ENCODE measurements at places on chromosomes 6 and 20.
A peak's percentile ranks its signal among the peaks of the same experiment; 100 is the strongest.

DNA sequence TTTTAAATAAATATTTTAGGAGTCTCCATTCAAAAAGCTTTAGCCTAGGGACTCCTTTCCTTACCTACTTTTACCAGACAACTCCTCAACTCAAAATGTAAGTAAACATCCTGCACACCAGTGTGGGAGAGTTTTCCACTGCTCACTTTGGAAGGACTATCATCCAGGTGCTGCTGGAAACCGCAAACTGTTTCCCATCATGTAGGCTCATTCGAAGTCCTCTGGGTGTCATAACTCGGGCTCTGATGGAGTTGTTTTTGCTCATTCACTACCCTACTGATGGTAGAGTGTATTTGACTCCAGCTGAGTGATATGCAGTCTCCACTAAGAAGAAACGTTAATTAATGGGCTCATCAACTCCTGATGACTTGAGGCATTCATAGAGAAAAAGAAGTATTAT lies 136.5 kb upstream of the AKAP12 start:
- DNase-seq = no peak

DNA sequence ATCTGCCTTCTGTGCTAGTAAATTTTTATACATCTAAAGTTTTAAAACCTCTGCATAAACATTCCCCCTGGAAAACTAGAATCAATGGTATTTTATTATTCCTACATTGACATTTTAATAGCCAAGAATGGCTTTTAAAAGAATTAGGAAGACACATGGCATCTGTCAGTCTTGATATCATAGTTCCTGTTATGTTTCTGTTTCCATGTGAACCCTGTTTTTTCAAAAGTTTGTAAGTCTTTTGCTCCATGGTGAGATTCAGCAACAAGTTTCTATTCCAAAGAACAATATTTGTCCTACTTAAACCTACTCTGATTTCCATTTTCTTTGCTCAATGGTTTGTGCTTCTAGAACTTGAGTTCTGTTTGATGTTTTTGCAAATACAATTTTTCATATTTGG lies 95.2 kb downstream of the PLEKHG1 start:
- DNase-seq = no peak

DNA sequence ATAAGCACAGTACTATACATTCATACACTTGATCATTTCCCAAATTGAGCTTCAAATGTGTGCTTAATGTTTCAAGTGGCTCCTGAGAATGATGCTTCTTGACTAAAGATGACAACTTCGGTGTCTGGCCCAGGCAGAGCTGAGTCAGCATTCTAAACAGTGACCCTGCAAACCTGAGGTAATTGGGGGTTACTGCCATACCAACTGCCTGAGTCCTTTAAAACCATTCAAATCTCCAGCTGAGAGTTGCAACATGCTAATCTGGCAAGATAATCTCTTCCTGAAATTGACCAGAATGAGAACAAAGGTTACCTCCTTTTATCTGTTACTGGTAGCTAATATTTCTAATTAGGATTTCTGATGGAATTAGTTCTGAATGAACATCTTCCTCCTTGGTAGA lies 8.2 kb downstream of the BACH2 start:
- no peak for DNase-seq

DNA sequence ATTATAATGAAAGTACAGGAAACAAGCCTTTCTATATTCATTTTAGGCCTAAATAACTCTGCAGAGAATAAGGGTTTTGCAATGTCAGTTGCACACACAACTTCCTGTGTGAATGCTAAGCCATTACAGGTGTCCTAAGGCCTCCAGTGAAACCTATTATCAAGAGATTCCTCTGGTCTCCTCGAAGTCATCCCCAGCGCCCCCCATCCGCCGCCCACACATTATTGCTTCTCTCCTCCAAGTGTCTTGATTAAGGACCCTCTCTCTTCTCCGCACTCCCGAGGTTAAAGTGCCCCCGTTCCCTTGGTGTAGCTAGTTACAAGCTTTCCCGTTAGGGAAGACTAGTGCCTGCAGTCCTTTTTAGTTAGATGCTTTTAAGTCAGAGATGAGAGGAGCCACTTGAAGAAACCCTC lies 1.3 kb downstream of the HIVEP2 start:
- DNase-seq = peak; percentile 16

DNA sequence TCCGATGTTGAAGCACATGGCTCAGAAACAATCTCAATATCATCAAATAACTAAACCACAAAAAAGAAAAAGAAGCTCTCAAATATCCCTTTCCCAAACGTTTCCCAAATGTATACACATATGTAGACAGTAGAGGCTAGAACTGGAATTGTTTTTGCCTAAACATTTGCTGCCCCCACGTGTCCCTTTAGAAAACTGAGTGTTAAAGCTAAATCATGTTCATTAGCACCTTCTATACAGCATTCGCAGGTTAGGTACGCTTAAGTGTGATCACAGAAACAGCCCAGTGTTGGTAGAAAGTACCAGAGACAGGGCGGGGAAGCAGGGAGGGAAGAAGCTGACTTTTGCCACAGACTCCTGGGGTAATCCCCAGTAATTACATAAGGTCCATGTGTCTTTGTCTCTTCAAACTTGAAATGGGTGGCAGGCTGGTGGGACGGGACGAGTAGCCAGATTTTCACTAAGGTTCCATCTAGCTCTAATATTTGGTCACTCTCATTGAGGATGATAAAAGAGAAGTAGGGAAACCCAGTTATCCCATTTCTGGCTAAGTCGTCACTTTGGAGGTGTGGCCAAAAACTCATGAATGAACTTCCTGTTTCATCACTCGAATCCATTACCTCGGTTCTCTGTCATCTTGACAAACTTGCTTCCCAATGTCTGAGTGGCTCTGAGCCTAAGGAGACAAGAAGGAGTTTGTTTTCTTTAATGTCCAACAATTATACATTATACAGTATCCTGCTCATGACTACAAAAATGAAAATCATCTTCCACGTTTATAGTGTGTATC lies 15.0 kb upstream of the TFAP2A start:
- DNase-seq = no peak

GRCh38 chr6:115896538-115897129 lies 164.1 kb downstream of the FRK start:
- DNase-seq = no peak

GRCh38 chr6:90393232-90393884 lies 96.7 kb upstream of the BACH2 start:
- peak; percentile 62 for DNase-seq

DNA sequence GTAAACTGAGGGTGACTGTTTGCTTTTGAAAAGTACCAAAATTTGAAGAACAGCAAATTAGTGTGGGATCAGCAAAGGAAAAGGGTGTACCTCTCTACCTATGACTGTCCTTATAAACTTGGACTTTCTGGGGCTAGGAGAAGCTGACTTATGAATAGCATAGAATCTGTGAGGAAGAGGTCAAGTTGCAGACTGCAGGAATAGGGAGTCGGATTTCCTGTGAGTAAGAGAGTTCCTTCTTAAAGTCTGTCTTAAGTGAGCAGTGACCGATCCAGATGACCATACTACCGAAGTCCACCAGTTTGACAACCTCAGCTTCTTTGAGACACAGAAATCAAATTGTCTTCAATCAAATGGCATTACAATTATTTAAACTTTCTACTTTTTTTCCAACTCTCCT lies 708.7 kb downstream of the UTRN start:
- DNase-seq = no peak

- no peak for DNase-seq
These were observed 159.3 kb downstream of the CD83 start for GRCh38 chr6:14276667-14277404.

- no peak for DNase-seq
These were observed 113.4 kb downstream of the FAM50B start for GRCh38 chr6:3962291-3963280.

DNA sequence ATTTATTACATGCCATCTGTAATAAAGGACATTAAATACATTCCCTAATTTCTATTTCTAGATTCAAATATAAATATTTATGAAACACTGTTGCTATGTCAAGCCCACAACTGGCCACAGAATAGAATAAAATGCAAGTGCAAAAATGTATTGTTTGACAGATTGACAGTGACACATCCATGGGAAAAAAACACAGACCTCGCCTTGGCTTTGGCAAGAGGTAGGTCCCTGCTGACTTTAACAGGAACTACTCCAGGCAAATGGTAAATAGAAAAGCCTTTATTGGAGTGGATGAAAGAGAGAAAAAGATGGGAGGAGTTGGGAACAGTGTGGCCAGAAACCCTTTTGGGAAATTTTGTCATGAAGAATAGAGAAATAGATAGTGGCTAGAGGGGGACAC lies 622.9 kb downstream of the UTRN start:
- no peak for DNase-seq

GRCh38 chr6:33696076-33696475 lies 15.4 kb downstream of the UQCC2 start:
- no peak for DNase-seq

GRCh38 chr6:35746516-35746915 lies 9.7 kb downstream of the ARMC12 start:
- DNase-seq = no peak

DNA sequence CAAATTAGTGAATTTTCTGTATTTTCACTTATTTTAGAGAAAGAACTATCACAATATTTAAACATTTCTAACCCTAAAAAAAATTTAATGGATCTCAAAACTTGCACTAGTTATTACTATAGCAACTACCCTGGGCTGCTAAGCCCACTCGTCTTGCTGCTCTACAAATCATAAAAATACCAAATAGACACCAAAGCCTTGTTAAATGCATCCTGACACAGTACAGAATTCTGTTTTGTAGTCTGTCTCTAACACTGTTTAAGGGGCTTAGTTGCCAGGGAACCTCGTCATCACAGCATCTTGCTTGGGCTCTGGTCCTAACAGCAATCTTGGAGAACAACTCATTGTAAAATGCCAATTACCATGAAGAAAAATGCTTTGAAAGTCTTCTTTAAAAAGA lies 56.9 kb upstream of the MBOAT1 start:
- DNase-seq = no peak

GRCh38 chr6:165456286-165456685 lies 146.9 kb upstream of the C6orf118 start:
- no peak for DNase-seq

- peak; percentile 40 for DNase-seq
These were observed 7.8 kb downstream of the SYNGAP1 start for GRCh38 chr6:33427585-33428223.

DNA sequence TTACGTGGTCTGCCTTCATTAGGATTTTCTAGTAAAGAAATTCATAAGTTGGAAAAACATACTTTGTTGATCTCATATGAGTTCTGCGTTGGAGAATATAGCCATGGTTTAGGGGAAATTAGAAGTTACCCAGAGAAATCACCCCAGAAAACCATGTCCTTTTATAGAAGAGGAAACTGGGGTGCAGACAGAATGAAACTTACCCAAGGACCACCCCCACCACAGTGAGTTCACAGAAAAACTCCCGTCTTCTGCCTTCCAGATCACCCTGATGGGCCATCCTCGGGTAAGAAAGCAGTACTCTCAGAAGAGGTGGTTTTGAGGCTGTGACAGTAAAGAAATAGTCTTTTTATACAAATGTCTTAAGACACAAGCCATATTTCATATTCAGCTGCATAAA lies 25.1 kb upstream of the MAFB start:
- no peak for DNase-seq

DNA sequence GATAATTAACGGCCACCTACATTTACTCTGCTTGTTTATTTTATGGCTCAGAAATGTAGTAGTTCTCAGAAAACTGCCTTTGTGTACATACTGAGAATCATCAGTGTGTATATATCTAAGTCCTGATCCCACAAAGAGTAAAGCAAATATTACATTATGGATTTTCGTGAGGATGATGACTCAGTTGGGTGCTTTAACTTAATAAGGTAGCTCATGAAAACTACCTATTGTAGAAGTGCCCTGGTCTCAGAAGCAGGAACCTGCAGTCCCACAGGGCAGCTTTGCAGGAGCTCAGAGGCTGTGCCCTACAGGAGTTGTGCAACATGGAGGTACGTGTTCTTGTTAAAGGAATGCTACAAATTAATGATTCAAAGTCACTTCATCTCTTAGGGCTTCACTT lies 108.2 kb downstream of the PLG start:
- DNase-seq = no peak

- DNase-seq = peak; percentile 7
These were observed at the start of gene TCF15 for GRCh38 chr20:610130-611046. TCF15 (minus strand) TSS chr20:610309; CDS start chr20:610237, 72 bp downstream.

DNA sequence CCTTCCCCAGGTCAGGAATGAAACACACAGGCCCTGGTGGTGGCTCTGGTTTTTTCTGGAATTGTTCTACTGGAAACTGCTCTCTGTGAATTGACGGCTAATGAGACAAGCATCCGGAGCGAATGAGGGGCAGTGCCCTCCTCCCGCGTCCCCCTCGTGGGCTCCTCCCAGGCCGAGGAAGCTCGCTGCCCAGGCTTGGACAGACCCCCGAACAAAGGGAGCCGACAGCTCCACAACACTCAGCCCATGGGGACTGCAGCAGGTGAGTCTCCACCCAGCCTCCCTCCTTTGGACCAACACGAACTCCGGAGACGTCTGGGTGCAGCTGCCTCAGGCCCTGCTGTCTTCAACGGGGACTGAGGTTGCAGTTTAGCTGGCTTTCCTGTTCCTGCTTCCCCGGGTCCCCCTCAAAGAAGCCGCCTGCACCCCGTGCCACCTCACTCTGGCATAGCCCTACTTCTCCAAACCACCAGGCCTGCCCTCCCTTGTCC lies 31.3 kb upstream of the AFDN start:
- DNase-seq = no peak

DNA sequence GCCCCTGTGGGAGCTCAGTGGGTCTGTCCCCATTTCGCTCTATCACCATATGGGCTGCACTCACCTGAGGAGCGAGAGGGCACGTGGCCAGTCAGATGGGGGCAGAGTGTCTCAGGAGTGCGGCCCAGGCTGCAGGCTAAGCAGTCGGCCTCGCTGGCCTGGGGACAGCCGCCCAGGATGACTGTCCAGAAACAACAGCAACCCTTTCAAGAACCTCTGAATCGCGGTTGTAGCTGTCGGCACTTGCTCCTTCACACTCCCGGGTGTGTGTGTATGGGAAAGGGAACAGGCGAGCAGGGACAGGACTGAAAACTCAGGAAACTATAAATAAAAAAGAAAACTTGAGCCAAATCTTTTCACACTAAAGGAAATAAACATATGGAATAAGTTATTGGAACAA lies 63.1 kb downstream of the TFAP2A start:
- no peak for DNase-seq

DNA sequence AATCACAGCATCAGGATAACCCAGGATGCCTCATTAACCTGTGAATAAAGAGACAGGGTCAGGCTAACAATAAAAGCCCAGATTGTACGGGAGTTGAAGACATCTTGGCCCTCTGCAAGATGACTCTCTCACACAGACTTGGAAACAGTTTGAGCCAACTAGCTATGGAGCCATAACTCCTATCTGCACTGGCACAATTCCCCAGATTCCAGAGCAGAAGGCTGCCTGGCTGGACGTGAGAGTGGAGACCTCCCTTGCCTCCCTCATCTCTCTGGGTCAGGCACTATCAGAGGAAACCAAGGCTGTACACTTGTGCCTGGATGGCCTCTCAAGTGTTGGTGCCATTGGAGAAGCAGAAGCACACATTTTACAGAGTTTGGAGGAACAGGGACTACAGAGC lies 312.6 kb downstream of the THBS2 start:
- no peak for DNase-seq

DNA sequence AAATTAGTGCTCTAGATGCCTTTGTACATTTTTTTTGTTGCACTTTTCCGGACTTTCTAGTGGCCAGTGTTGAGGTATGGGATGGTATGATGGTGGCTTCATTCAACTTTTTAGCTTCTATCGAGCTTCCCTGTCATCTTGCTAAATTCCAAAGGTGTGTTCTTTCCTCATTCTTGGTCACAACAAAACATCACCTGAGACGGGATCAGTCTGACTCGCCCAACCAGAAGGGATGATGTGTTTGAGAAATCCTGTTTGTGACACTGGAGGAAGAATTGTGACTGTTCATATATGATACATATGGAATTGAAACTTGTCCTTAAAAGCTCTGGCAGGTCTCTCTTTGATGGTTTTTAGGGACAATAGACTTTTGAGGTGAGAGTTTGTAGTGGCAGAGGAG lies 33.8 kb downstream of the KCNS1 start:
- no peak for DNase-seq
